Activated CD8-positive, alpha-beta memory T cell treated with anti-CD3 and anti-CD28 coated beads, Interleukin-2, amount 50 U/mL, for 4 hours (primary cell): ENCODE measurements at places on chromosomes 4 and X.

GRCh38 chrX:81208916-81209315 lies 7.0 kb downstream of the SH3BGRL start:
- no peak for DNase-seq

- DNase-seq = peak; percentile 67
Observed at GRCh38 chrX:103464774-103465117, 54.5 kb downstream of the RAB40A start.

DNA sequence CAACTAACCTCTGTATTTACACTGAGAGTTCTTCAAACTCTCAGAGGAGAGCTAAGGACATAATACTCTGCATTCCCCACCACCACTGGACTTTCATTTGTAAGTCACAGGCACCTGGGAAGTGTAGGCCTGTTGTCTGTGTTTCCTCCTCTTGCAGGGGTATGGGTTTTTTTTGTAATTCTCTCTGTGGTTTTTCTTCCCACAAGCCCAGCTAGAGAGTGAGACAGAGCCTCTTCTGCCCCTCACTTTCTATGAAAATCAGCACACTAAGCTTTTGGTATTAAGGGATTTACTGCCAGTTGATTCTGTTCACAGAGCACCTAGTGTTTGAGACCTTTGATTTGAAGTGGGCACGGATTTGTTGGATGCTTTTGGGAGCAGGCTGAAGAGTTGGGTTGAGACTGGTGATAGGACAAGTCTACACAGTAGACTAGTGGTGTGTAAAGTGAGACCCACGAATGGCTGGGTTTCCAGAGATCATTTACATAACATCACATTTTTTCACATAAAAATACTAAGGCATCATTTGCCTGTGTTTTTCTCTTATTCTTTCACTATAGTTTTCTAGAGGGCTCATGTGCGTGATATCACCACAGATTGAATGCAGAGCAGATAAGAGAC lies 28.9 kb upstream of the WDR17 start:
- DNase-seq = no peak

DNA sequence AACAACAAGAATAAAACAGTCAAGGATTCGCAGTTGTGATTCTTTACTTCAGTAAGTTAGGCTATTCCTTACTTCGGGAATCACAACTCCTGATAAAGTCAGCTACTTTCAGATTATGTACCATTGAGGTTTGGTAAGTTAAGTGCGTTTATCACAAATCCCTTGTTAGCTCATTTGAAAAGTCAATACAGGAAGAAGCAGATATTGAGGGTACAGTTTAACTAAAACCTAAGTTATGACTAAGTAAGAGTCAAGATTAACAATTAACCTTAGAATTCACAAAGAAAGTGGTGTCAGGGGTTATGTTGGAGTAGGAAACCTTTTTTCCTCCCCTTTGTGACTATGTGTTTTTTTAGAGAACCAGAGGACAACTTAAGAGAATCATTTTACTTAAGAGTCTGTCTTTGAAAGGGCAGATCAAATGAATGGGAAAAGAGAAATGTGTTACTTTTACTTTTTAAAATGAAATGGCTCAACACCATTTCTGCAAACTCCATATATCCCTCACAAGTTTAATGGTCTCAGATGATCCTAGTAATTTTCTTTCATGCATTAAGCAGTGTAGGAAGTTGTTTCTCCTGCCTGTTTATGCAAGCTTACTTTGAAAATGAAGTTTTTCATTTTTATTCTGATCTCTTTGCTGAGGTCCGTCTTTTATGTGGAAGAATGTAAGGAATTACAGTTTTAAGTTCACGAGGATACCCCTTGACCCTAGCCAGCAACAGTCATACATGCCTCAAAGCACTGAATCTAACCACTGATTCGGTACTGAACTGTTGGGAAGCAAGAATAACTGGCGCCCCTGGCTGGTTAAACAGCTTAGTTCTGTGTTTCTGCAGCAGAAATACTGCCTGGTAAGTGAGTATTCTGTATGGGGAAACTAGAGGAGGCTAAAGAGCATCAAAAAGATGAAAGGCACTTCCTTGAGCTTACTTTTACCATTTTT lies 211.7 kb downstream of the SLC4A4 start:
- DNase-seq = no peak

DNA sequence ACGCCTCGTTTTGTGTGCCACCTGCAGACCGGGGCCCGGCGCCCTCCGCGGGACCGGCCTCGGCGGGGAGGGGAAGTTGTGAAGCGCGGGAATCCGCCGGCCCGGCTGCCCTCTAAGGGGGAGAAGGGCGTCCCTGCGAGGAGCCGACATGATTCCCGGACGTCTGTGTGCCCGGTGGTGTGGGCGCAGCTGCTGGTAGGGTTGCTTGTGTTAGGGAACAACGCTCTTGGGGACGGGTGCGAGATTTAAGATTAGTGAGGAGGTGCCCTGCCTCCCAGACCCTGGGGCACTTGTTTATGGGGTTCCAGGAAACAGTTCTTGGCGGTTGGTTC lies 627 bp downstream of the CDKN2AIP start:
- DNase-seq = no peak

GRCh38 chr4:137510557-137511265 lies 21.6 kb downstream of the PCDH18 start:
- no peak for DNase-seq

GRCh38 chr4:6105311-6105911 lies 87.2 kb upstream of the C4orf50 start:
- DNase-seq = no peak

GRCh38 chr4:42608551-42608950 lies 48.4 kb downstream of the ATP8A1 start:
- no peak for DNase-seq

- no peak for DNase-seq
Observed at GRCh38 chrX:136163689-136164088, 16.4 kb downstream of the FHL1 start.

DNA sequence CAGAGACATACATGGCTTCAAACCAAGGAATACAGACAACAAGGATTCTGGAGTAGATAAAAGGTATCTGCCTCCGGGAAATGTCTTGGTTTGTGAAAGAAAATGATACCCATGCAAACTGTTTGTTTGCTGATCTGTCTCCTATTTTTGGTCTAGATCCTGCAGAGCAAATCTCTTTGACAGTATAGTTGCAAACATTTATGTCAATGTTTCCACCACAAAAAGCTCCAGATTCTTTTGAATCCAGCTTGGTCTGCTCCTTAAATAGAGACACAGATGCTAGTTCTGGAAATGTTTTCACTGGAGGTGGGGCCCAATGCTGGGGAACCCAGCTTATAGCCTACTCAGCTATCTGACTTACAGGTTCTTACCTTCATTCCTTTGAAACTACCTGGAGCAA lies 119.7 kb downstream of the ATG4A start:
- no peak for DNase-seq

DNA sequence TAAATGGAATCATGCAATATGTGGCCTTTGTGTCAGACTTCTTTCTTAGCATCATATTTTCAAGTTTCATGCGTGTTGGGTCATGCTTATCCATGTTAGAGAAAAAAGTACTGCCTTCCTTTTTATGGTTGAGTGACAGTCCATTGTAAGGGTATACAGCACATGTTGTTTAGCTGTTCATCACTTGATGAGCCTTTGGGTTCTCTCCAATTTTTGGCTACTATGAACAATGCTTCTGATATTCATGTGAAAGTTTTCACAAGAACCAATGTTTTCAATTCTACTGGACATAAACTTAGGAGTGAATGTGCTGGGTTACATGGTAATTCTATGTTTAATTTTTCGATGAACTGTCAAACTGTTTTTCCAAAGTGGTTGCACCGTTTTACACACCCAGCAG lies 28.1 kb upstream of the LNX1 start:
- DNase-seq = no peak

- no peak for DNase-seq
Observed at GRCh38 chr4:182768838-182769237, 148.3 kb downstream of the DCTD start.

DNA sequence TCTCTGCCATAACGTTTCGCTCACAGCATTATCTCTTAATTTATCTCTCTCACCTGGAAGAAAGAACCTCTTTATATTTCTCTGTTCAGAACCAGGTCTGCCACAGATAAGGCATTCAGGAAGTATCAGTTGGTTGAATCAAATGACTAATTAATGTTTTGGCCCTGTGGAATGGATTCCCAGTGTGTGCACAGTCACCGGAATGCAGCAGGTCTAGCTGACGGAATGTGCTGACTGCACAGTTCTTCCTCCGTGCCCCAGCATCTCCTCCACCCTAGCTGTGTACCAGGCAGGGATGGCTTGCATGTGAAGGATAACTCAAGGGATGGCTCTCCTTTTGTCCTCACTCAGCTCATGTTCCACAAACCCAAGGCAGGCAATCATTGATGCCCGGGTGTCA lies 141.8 kb upstream of the MSX1 start:
- no peak for DNase-seq

DNA sequence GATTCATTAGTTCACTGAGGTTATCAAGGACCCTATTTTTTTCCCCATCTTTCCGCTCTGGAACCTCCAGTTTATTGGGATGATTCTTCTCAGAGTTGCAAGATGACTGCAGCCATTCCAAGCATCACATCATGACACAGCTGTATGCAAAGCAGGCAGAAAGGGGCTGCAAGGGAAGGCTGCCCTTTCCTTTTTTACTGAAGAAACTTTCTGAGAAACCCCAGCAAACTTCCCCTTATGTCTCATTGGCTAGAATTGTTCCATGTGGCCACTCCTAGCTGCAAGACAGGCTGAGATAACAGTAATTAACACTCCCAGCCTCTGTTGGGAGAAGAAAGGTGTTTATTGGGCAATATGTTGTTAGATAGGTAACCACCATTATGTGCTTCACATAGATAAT lies 102.6 kb downstream of the SATL1 start:
- DNase-seq = no peak

DNA sequence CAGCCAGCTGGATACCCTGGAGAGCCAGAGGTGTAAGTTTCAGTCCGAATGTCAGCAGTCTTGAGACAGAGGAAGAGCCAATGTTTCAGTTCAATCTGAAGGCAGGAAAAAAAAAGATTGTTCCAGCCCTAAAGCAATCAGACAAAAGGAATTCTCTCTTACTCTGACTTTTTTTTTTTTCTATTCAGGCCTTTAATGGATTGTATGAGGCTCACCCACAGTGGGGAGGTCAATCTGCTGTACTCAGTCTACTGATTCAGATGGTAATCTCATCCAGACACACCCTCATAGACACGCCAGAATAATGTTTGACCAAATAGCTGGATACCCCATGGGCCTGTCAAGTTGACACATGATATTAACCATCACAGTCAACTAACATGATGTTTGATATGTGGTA lies 51.9 kb downstream of the TEX13A start:
- DNase-seq = no peak

DNA sequence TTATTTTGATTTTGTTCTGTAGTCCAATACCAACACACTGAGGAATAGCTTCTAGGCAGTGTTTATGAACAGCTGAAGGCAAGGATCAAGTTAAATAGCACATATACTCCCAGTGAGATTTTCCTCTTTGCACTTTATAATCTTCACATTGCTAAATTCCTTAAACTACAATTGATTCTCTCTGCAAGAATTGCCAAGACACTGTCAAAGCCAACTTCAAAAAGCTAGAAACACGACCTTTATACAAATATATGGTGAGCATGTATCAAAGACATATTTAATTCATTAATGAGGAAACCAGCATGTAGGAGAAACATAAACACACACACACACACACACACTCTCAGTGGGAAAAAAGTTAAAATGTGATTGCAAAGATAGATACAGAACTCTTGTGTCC lies 86.4 kb upstream of the FAM9C start:
- no peak for DNase-seq

DNA sequence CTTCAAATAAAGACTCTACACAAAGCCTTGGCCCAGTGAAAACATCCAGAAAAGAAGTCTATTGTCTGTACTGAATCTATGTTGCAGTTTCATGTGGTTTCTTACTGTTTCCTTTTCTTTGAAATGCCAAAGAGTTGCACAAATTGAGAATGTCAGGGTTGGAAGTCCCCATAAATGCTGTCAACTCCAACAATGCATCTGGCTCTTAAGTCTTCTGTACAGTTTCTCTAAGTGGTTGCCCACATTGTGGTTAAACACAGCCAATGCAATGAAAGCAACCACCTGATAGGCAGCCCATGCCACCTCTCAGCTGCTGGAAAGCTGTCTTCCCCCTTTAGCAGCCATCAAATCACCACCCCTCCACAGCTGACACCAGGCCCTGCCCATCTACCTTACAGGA lies 67.2 kb upstream of the C1GALT1C1 start:
- DNase-seq = no peak

DNA sequence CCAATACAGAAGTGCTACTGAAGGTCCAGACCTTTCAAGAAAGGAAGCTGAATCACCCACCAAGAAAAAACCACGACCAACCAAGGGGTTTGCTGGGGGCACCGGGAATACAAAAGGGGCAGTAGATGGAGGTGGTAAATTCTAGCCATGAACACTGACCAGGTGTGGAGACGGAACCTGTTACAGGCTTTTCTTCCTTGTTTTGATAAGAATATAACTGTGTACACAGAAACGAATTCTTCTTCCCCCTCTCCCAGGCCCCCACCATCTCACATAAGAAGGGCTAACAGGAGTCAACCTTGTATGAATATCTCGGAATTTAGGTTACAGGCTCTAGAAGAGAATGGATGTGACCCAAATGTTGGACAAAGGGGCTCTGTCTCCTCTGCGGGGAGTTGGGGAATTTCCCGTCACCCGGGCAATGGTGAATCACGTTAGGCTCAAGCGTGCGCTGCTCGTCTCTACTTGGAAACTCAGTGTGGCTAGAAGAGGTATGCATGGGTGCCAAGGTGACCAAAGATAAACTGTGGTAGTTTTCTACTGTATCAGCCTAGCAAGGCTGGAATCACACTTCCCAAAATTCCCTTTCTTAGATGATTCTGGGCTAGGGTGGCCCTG lies 87.0 kb downstream of the AFAP1 start:
- no peak for DNase-seq

GRCh38 chr4:99815597-99816011 lies 1.0 kb upstream of the DAPP1 start:
- no peak for DNase-seq

GRCh38 chr4:129578336-129578735 lies 482.4 kb downstream of the C4orf33 start:
- no peak for DNase-seq

DNA sequence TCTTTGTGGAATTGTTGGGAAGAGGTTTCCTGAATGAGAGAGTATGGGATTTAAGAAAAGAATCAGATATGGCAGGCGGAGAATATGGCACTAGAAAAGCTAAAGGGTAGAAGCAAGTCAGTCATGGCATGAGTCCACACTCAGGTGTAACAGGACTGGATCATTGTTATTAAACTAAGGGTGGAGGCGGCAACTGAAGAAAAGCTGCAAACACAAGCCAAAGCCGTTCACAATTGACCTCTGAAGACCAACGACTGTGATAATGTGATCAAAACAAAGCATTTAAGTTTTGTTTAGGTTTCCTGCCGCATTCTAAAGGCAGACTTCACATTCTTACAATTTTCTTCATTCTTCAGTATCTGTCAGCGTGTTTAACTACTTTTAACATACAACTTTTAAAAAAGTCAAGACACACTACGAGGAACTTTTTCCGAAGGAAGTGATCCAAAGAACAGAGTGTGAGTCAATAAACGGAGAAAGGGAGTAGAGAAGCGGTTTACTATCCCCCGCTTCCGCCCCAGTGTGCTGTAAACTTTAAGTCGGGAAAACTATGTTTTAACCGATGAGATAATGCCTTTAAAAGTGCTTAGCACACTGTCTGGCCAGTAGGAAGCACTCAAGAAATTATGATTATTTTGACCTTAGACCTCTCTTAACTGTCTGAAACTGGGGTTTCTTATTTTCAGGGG lies 909 bp upstream of the SLAIN2 start:
- peak; percentile 24 for DNase-seq
